A549 treated with DMSO at 1 μM for 4 hours (cell line): ENCODE measurements at places on chromosomes 2 and 18. TPM values are rescaled to one million over a fixed set of nuclear protein-coding genes. Genes with fewer than 3 reads are reported as not detected.

TCF23 gene
- not detected in 5 replicates for total RNA-seq

SLC23A3 gene
- total RNA-seq = 0.57 to 1.4 TPM (median 0.70 TPM) in 5 replicates

ZDBF2 gene
- total RNA-seq = 1.1 to 2.9 TPM (median 1.3 TPM) in 5 replicates

MAP2 gene
- 0.28 to 0.72 TPM (median 0.50 TPM) in 5 replicates for total RNA-seq

MBD2 gene
- 30.9 to 59.4 TPM (median 51.2 TPM) in 5 replicates for total RNA-seq

QPCT gene
- 17.5 to 21.3 TPM (median 18.6 TPM) in 5 replicates for total RNA-seq

SPEG gene
- total RNA-seq = 5.8 to 8.1 TPM (median 6.6 TPM) in 5 replicates

CNTNAP5 gene
- total RNA-seq = not detected in 5 replicates

TMEM198 gene
- 0.54 to 1.3 TPM (median 0.95 TPM) in 5 replicates for total RNA-seq

C1QL2 gene
- total RNA-seq = 0.14 to 0.21 TPM (median 0.14 TPM) in 4 of 5 replicates, not detected in the other

GMCL1 gene
- 7.2 to 12.9 TPM (median 11.7 TPM) in 5 replicates for total RNA-seq

IL36B gene
- 0.15 to 0.25 TPM (median 0.24 TPM) in 3 of 5 replicates, not detected in the others for total RNA-seq

FAM117B gene
- total RNA-seq = 2.3 to 3.2 TPM (median 2.8 TPM) in 5 replicates

CROCC2 gene
- total RNA-seq = not detected in 5 replicates

GULP1 gene
- 36.3 to 52.8 TPM (median 39.9 TPM) in 5 replicates for total RNA-seq

CD207 gene
- total RNA-seq = not detected in 5 replicates

IL1F10 gene
- total RNA-seq = not detected in 5 replicates
